ENCODE measurements at places on chromosomes 12 and 14. TPM values are rescaled to one million over a fixed set of nuclear protein-coding genes. Genes with fewer than 3 reads are reported as not detected.

The CLEC2B gene
- 23.3 TPM for total RNA-seq

The PPP1R36 gene
- 1.0 TPM for total RNA-seq

The TSPAN8 gene
- total RNA-seq = 1.4 TPM

The B3GNT4 gene
- not detected for total RNA-seq

The FOXG1 gene
- total RNA-seq = not detected

- DNase-seq = peak; percentile 71
Measured at GRCh38 chr12:100987552-100988521, 193.3 kb downstream of the ANO4 start.

DNA sequence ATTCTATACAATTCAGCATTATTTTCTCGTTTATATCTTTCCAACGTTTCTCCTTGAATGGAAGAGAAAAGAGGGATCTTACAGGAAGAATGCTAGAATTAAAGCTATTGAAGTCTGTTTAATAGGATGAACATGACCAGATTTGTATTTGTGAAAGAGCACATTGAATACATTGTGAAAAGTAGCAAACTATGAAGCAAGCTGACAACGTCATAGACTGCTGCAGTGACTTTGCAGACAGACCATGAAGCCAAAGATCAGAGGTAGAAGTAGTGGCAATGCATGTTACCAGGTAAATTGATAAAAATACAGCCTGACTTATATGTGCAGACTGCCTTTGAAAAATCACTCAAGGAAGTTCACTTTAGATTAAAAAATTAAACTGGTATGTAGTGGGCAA, 146.1 kb downstream of the RASSF9 start:
- no peak for DNase-seq

DNA sequence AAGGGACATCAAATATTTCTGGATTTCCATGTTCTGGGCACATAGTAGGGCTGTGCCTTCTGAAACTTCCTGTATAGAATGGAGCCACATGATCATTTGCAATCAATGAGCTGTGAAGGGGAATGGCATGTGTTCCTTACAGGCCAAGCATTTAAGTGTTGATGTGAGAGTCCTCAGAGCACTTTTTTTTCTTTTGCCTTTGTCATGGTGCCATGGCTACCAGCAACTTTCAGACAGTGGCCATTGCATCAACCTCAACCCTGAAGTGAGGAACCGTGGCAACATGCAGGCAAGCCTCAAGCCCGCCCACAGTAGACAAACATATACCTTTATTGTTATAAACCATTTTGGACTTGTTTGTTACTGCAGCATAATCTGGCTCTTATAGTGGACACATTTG, 948.1 kb downstream of the NRXN3 start:
- DNase-seq = no peak

GRCh38 chr12:97109441-97109840, 202.4 kb downstream of the NEDD1 start:
- DNase-seq = no peak

GRCh38 chr12:110104188-110105094, 19.7 kb upstream of the IFT81 start:
- no peak for DNase-seq

DNA sequence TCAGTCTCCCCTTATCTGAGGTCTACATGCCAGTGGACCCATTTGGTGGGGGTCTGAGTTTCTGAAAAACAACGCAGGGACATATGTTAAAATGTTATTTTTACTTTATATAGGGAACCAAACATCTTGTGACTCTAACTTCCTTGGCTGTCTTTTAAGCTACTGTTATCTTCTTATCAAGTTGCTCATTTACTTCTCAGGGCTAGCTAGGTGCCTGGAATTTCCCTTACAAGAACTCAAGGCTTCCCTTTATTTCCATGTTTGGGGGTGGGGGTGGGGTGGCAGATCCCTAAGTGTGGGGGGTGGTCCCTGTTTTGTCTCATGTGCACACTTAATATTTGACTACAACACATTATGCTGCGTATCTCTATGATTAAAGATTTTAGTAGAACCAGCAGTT, 31.6 kb downstream of the PPP1R36 start:
- DNase-seq = no peak

- DNase-seq = no peak
Measured at GRCh38 chr12:106982229-106982628, 4.7 kb downstream of the MTERF2 start.

- no peak for DNase-seq
Measured at GRCh38 chr14:65940056-65940735, 527.7 kb downstream of the FUT8 start.

DNA sequence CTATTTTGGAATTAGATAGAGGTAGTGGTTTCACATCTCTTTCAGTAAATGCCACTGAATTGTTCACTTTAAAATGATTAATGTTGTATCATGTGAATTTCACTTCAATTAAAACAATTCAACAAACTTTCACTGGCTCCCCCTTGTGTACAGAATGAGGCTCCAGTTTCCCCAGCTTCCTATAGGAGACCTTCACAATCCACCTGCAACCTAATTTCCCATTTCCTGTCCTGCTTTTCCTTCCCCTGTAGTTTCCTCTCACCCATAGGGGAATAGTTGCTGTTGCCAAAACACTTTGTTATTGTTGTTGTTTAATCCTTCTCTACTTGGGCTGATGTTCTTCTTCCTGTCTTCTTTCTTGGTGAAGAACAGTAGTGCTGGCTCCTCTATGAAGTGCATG, 59.8 kb downstream of the NPAS3 start:
- DNase-seq = no peak

DNA sequence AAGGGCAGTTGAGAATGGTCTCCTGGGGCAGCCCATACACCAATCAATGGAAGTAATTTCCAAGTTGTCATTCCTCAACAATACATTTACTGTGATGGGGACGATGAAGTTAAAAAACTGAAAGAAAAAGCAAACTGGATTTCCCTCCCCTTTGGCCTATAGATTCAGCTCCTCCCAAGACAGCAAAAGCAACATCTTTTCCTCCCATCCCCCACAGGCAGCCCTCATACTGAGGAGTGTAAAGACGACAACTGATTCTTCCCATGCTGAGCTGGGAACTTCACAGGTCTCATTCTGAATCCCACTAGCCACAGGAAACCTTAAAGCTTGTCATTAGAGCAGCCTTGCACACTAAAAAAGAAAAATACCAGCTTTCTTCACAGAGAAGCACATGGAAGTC, 48.5 kb downstream of the PITPNM2 start:
- DNase-seq = no peak

DNA sequence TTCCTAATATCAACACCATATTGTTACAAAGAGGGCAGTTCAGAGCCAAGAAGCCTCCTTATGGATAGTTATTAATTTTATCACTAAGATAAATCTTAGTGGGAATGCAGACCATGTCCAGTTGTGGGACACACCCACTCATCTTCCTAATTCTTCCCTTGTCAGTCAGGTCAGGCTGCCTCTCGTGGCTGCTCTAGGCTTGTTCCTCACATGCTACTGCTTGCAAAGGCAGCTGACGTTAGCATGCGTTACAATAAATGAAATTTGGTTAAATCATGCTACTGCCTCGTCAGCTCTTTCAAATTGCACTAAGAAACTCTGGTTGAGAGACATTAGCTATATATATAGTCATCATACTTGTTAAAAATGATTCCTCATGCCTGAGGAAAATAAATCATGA, 108.4 kb downstream of the CAND1 start:
- no peak for DNase-seq

- no peak for DNase-seq
Measured at GRCh38 chr12:91110311-91110924, 876 bp downstream of the LUM start.

DNA sequence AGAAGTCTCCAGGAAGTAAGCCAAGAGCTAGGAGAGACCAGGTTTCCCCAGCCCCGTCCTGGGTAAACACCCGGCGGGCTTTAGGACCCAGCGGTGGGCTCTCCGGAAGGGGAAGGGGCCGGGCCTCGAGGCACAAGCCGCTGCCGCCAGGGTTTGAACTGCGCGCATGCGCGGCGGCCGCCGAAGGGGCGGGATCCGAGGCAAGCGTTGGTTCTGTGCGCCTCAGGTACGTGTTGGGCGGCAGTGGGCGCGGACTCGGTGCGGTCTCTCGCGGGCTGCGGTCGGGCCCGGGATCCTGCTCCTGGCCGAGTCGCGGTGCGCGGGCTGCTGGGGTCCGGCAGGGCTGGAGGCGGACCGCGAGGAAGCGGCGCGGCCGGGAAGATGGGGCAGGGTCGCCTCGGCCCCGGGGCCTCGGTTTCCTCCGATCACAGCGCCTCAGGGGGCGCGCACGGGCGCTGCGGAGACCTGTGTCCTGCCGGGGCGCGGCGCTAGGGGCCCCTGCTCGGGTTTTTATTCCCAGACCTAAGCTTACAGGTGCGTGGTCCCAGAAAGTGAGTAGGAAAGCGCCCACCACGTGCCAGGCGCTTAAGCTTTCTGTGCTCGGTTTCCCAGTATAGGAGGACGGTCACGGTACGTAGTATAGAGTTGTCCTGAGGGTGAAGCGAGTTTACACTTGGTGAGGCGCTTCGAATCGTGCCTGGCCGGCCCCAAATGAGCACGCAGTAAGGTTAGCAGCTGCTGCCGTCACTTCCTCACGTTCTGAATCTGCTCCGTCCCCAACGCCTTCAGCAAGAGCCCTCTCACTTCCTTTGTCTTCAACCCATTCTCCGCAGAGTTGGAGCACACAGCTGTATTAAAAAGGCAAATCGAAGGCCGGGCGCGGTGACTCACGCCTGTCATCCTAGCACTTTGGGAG, at the start of gene TDP1:
TDP1 (plus strand) TSS at position 183 of the 916 bp plus-strand sequence. CDS start 7,188 bp downstream, outside the sequence.
- peak; percentile 99 for DNase-seq

GRCh38 chr14:34981743-34982420, 910 bp upstream of the SRP54 start:
- peak; percentile 48 for DNase-seq

DNA sequence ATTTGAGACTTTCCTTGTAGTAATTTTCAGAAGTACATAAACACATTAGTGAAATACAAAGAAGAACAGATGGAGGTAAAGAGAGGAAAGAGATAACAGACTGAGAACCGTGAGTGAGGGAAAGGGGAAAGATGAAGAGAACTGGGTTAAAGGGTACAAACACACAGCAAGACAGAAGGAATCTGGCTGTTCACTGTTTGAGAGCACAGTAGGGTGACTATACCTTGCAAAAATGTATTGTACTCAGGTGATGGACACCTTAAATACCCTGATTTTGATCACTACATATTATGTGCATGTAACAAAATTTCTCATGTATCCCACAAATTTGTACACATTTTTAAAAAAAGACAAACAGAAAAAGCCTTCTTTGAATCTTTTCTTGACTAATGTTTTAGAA, 2.7 kb upstream of the TRHDE start:
- DNase-seq = no peak

GRCh38 chr14:81208489-81208888, 12.3 kb downstream of the GTF2A1 start:
- DNase-seq = peak; percentile 63

DNA sequence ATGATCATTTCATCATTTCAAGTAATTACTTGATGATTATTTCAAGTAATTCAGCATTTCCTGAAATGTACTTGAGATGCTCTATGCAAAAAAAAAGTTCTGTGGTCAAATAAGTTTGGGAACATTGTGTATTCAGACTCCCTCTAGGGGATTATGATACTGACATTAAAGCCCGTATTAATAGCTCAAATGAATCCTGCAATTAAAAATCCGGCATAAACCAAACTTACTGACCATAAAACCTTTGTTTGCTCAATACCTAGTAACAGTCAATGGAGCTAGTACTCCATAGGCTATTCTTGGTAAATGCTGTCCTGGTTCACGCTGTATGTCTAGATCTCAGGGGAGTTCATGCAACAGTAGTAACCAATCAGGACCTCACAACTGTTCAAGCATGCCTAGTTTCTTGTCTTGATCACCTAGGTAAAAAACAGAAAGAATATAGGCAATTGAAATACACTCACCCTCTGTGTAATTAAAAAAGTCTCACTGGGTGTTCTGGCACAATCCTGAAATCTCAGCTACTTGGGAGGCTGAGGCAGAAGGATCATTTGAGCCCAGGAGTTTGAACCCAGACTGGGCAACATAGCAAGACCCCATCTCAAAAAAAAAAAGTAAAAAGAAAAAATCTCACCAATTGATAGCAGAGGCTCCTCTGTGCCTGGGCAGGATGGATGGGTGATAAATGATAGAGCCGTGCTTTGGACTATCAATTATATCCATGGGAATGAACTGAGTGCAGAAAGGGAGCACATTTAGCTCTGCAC, 14.1 kb downstream of the ALDH1L2 start:
- no peak for DNase-seq

DNA sequence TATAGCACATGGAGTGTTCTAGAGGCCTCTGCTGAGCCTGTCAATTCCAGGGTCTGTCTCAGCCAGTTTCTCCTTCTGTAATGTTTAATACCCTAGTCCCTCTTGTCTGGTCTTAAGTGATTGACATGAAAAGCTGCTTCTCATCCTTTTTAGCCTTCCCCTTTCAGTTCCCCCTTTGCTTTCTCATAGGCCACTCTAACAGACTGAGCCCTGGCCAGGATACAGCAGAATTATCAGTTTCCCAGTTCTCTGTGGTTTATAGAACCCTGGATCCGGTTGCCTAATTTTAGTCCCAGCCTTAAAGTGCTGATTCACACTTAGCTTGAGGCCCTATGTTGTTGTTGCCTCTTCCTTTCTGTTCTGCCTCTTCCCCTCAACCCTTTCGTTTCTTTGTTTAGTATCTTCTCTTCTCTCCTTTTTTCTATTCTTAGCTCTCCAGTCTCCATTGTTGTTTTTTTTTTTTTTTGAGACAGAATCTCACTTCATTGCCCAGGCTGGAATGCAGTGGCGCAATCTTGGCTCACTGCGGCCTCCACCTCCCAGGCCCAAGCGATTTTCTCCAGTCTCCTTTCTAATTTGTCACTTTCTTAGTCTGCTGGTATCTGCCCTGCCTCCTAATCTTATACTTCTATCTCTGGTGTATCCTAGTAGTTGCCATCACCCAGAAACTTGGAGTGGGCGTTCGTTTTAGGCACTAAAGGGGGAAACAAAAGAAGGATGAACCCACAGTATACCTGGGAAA, 2.9 kb upstream of the BIN2 start:
- DNase-seq = no peak

GRCh38 chr14:97948841-97949240, 1151.7 kb downstream of the VRK1 start:
- no peak for DNase-seq
